ENCODE measurements at places on chromosomes 7 and 10.

DNA sequence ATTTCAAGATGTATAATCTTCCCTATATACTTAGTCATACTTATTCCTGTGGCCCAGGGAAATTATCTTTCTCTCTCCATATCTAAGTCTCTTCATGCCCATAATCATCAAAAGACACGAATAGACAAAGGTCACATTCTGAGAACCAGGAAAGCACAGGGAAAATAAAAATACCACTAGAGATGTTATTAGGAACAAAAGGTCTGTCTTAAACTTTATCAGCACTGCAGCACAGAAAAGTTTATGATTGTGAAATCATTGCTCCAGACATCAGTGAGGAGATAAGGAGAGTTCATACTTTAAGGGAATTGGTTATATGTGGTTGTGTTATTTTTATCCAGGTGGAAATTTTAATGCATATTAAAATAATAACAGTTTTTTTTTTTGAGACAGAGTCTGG is 974.6 kb upstream of the CELF2 start:
- no peak for DNase-seq

DNA sequence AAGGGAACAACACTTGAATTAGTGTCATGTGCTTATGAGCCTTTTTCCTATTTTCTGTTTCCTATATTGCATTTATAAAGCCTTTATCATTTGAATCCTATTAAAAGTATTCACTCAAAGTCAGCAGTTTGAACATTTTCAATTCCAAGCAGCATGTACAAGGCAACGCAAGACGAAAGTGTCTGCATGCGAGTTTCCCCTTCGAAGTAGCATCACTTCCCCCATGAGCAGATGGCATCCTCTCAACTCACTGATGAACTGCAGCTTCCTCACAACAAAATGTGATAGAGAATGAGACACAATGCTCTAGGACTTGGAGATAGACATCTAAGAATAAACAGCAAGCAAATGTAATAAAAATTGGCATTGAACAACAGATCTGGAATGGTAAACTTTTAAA is 270.7 kb downstream of the PRPF18 start:
- DNase-seq = no peak

- no peak for DNase-seq
Observed at GRCh38 chr10:35633006-35633980, 8.8 kb downstream of the FZD8 start.

DNA sequence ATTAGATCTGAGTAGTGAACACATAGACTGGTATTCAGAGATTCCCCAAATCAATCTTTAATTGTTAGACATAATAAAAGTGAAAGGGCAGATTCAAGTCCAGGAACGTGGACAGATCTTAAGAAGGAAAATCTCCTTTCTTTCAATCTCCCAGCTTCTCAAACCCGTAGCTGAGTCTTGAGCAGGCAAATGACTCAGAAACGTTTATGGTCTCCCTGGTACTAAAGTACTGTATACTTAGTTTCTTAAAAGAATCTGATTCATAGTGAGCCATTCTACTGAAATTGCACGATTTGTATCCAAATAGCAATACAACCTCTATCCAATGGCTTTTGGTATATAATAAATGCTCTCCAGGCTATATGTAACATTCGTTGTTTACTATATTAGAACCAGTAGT is 140.4 kb upstream of the RHEB start:
- no peak for DNase-seq

DNA sequence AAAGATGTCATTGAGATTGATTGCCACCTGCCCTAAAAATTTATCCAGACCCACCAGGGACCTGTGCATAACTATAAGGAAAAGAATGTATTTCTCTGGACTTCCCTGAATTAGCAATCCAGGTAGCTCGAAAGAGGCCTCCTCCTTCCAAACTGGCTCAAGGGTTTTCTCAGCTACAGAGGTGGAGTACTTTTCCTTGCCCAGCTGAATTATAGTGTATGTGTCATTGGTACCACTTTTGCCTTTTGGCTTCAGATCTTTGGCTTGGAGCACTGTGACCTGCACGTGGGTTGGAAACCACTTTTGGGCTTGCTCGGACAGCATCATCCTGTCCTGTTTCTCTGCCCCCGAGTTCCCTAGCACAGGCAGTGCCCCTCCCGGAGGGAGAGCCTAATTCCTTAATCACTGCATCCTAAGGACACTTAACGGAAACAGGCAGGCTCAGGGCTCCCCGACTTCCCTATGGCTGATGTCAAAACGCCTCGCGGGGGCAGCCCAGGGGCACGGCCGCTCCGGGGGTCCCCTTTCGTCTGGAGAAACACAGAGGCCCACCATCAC is 825 bp downstream of the RAB11FIP2 start:
- DNase-seq = peak; percentile 58

GRCh38 chr10:63413429-63413828 is 52.3 kb downstream of the JMJD1C start:
- no peak for DNase-seq

- DNase-seq = no peak
Observed at GRCh38 chr7:99457650-99458493, 8.1 kb downstream of the ATP5MF start.

DNA sequence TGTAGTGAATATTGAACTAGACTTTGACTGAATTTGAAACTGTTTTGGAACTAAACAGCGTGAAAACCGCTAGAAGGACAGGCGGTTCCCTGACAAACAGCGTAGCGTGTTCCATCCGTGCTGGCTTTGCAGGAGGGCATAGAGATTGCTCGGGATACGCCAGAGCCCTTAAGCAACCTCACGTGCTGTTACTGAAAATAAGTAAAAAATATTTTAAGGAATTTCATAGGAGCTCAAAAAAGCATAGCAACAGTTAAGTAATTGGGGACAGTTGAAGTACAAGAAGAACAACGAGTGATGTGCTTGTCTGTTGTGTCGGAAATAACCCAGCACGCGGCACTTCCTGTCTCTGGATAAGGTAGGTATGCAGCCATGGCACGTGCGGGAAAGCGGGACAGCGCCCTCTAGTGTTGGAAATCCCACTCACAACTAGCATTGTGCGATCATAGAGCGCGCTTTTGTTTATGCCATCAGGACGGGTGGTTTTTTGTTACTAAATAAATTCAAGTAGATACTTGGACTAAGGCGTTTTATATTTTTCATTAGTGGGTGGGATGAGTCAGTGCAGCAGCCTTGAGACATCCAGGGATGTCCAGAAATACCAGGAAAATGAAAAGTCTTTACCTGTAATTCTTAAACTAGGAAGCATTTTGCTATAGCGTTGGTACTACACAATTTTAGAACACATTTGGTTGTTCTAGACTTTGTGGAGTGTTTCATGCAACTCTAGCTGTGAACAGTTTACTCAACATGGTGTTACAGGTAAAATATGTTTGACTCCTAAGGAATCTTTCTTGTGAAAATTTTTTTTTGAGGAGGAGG is 50.4 kb downstream of the DNAJB6 start:
- peak; percentile 95 for DNase-seq

DNA sequence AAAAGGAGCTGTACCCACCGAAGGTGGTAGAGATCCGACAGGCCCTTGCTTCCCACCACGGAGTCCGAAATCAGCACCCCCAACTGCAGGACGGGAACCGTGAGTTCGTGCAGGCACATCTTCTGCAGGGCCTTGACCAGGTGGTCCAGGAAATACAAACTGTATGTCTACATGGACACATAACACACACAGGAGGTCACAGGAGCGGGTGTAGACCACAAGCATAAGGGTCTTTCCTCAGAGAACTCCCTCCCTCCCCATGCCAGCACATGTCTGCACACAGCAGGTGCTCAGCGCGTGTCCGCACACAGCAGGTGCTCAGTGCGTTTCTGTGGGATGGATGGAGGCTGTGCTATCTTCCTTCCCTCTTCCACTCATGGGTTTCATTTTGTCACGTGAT is 69.7 kb downstream of the CFAP46 start:
- DNase-seq = no peak

DNA sequence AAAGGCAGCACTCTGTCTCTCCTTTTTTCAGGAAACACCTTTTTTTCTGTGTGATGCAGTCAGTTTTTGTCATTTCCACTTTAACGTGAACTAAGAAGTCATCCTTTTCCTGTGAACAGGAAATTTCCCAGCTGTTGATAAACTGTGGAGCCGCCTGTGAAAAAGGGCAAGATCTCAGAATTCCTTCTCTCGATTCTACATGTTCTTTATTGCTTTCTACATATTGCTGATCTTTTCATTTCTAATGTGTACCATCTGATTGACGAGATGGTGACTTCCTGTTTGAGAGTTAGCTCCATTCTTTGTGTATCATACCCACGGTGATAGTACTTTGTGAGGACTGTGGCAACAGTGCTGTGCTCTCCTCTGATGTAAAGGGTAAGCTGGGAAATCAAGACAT is 50.4 kb downstream of the ADD3 start:
- no peak for DNase-seq

GRCh38 chr10:130234171-130234965 is 98.2 kb downstream of the GLRX3 start:
- DNase-seq = no peak

- no peak for DNase-seq
Observed at GRCh38 chr7:158192184-158192835, 395.3 kb downstream of the PTPRN2 start.

DNA sequence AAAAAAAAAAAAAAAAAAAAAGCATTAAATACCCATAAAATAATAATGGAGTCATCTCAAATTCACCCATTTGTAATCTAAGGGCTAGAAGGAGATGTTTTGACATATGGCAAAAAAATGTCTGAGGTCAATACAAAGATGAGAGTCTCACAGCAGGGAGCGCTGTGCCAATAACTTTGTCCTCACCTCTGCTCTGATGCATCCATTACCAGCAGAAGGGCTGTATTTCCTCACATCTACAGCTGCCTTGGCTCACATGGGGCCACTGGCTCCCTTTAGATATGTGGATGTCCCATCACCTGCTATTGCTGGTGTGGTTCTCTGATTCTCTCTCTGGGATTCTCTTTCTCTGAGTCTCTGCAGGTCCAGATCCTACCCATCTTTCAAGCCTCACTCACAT is 90.3 kb upstream of the FAM133B start:
- DNase-seq = peak; percentile 15

- no peak for DNase-seq
Observed at GRCh38 chr10:75655791-75656451, 224.5 kb downstream of the LRMDA start.

DNA sequence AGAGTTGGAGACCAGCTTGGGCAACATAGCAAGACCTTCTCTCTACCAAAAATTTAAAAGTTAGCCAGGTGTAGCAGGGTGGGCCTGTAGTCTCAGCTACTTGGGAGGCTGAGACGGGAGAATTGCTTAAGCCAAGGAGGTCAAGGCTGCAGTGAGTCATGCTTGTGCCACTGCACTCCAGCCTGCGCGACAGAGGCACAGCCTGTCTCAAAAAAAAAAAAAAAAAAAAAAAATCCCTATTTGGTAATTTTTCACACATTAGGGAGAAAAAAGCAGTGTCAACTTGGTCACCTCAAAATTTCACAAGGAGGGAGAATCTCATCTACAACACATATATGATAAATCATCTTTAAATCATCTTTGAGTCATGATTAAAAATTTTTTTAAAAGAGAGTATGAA is 6.4 kb upstream of the ZNF398 start:
- peak; percentile 77 for DNase-seq

GRCh38 chr7:18414885-18415284 is 80.7 kb upstream of the HDAC9 start:
- DNase-seq = no peak

- no peak for DNase-seq
Observed at GRCh38 chr10:128710098-128710797, 584.0 kb upstream of the MKI67 start.

DNA sequence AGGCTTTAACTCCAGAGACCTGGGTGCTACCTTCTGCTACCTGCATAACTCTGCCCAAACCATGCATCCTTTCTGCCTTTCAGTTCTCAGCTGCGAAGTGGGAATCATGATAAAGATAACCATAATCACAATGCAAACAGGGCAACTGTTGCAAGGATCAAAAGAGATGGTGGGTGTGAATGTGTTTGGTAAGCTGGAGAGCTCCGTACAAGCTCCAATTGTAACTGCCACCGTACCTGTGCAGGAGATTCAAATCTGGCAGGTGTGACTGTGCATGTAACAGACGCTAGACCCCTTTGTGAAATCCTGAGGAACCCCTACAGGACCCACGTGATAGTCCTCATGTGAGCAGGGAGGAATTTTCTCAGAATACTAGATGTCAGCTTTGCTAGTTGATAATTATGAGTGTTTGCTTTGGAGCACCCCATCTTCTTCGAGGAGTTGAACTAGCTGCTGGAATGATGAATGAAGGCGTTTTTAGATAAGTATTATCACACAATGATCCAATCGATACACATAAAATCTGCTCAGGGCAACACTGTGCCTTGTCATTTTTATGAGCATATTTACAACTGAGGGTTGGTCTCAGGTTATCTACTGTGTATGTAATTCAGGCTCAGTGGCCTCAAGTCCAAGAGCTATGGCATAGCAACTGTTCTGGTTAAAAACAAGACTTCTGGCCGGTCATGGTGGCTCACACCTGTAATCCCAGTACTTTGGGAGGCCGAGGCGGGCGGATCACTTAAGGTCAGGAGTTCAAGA is 15.4 kb upstream of the FRAT2 start:
- no peak for DNase-seq

DNA sequence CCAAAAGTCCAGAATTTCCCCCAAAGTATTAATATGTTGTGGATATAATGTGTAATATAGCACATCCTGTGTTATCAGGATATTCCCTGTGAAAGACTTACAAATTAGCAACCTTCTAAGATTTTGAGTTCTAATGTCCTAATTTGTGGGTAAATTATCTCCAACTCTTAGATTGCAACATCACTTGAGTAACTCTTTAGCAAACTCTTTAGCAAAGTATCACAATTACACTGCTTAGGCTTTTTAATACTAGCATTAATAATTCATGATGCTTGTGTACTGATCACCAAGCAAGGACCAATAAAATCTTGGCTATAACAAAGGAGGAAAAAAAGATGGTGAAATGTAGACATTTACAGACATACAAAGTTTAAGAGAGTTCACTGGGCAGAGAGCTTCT is 27.7 kb downstream of the HIP1 start:
- no peak for DNase-seq

GRCh38 chr10:102835007-102835482 is 2.2 kb downstream of the CYP17A1 start:
- peak; percentile 84 for DNase-seq

DNA sequence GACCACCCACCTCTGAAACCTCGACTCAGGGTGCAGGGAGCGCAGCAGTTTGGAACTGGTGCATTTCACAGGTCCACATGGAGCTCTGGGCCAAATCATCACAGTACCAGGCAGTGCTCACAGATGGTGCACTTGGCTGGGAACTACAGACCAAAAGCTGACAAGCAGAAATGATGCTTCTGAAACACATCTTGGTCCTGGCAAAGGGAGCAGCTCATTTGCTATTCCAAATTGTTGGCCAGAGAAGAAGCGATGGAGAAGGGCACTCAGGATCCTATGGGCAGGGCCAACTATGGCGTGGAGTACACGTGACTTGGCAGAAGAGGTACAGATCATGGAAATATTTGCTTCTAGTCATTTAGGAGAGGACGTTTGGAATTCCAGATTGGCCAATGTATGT is 383.9 kb downstream of the CALN1 start:
- no peak for DNase-seq

DNA sequence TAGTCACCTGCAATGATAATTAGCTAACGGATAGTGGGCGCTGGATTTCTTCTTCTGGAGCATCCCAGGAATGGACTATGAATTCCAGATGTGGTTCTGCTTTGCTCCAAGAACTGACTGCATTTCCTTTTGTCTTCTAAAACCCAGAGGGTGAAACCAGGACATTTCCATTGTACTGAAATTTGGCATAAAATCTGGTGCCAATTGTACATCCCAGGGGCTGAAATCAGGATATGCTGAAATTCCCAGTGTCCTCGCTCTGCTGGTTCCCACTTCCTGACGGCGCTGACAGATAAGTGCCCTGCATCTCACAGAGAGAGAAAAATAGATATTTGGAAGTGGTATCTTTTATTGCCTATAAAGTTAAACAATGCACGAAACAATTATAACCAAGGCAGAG is 31.9 kb downstream of the RBM20 start:
- DNase-seq = no peak

Measured in NB4 (cell line).